ENCODE measurements at places on chromosomes 7 and 10.

GRCh38 chr10:80542053-80542452 lies 4.4 kb downstream of the SH2D4B start:
- no peak for DNase-seq

DNA sequence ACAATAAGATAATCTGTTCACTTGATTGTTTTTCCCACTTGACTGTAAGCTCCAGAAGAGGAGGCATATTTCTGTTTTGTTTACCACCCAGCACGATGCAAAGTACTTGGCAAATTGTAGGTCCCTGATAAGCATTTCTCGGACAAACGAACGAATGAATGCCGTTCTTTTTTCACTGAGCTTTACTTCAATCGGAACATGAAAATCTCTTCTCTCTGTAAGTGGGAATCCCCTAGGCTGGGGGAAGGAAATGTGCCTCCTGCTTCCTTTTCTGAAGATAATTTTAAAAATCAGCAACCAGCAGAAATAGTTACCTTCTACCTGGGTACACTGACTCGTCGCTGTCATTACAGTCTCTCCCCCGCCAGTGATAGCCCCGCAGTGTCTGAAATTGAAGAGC lies 102.9 kb downstream of the AOAH start:
- peak; percentile 31 for DNase-seq

DNA sequence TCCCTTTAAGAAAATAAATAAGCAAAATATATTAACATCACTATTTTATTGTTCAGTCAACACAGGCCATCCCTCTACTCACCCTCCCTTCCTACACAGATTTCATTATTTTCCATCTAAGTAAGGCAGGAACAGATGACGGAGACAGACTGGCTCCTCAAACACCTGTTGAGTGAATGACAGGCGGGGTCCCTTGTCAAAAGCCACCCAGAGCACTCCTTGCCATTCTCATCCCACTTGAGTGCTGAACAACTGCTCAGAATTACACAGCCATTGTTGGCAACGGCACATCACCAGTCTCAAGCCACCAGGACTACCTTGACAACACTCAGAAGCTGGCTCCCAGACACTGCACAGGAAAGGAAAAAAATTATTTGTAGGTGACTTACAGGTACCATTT lies 3.3 kb downstream of the GRB10 start:
- no peak for DNase-seq

- DNase-seq, result no peak
Measured at GRCh38 chr7:108499566-108499965, 26.4 kb downstream of the PNPLA8 start.

DNA sequence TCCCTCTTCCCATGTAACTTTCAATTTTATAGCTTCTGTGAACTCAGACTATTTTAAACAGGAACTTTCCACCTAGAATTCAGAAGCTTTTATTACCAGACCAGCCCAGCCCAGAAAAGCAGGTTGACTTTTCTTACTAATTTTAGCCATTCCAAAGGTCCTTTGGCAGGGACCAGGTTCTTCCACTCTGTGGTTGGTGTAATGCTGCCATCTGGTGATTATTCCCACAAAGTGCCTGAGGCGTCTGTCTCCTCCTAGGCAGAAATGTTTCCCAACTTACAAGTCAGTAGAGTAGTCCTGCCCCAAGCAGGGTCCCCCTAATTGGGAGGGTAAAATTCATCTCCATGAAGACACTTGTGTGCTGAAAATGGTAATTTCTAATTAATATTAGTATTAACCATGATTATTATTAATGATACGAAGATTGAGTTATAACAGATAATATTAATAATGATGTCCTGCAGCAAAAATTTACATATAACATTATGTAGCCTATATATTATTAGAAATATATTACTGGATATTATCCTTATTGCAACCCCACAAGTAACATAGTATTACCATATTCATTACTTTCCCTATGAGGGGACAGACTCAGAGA lies 53.0 kb upstream of the PPP1R17 start:
- DNase-seq, result peak; percentile 32

GRCh38 chr7:47967708-47968107 lies 11.7 kb downstream of the HUS1 start:
- no peak for DNase-seq

- DNase-seq, result no peak
Measured at GRCh38 chr7:98670186-98670585, 53.1 kb downstream of the NPTX2 start.

- no peak for DNase-seq
Measured at GRCh38 chr7:47543714-47544113, 38.2 kb downstream of the TNS3 start.

GRCh38 chr10:131141207-131141606 lies 170.3 kb downstream of the TCERG1L start:
- DNase-seq, result no peak

Measured in common myeloid progenitor, CD34-positive (primary cell).